ENCODE measurements at places on chromosomes 7 and 10. TPM values are rescaled to one million over a fixed set of nuclear protein-coding genes. Genes with fewer than 3 reads are reported as not detected.

- no peak for DNase-seq
These were observed 31.3 kb upstream of the RNF32 start for GRCh38 chr7:156609010-156609877.

DNA sequence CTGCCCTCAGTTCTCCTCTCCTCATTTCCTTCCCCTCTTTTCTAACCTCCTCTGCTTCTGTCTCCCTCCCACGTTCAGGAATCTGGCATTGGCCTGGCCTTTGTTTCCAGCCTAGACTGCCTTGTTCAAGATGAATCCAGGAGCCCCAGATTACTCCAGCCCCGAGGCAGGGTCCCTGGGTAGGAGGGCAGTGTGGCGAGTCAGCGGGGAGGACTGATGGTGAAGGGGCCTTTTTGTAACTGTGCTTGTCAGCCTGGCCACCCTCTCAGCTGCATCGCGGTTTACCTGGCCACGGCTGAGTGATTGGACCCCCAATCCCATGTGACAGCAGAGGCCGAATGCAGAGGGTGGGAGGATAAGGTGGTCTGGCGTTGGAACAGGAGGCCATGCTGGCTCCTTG lies 96.1 kb upstream of the SHH start:
- DNase-seq: no peak

DNA sequence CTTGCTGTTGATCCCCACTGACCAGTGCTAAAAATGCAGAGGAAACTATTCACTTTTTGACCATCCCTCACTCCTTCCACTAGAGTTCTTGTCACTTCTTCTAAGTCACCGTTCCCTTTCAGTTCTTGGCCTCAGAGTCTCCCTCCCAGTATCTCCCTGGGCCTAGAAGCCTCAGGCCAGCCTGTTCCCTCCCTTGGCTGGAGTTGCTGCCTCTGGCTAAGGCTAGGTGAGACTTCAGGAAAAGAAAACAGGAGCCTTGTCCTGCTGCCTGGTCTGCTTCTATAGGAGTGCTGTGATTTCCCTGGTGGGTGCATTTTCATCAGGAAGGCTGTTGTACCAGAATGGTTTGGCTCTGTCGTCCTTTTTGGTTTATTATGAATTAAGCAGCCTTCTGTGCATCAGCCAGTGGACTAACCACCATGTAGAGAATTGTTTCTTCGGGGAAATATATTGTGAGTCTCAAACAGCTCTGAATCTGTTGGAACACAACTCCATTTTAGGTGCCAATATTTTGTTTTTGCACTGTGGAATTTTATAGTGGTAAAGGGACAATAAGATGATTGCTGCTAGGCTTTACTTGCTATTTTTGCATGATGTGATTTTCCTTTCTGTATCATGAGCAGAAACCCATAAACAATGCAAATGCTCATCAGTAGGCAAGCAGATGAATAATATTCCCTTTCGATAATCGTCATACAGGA lies 233.4 kb upstream of the FZD1 start:
- no peak for DNase-seq

- no peak for DNase-seq
These were observed 173.9 kb upstream of the SLC25A13 start for GRCh38 chr7:96495751-96496216.

COMTD1 gene
- total RNA-seq: 29.0 TPM

GRCh38 chr10:91907033-91907594 lies 2.2 kb downstream of the FGFBP3 start:
- no peak for DNase-seq

NPC1L1 gene
- 0.19 TPM for total RNA-seq

ADAM12 gene
- total RNA-seq: 0.27 TPM

TACC2 gene
- total RNA-seq: 400 TPM

PTPN20 gene
- total RNA-seq: 13.0 TPM

AZGP1 gene
- 85.5 TPM for total RNA-seq

DRGX gene
- not detected for total RNA-seq

SEMA3D gene
- 1.8 TPM for total RNA-seq

GRCh38 chr10:104034401-104035193 lies 51.1 kb downstream of the COL17A1 start:
- DNase-seq: no peak

PTPRE gene
- 13.8 TPM for total RNA-seq

PSD gene
- 0.93 TPM for total RNA-seq

DNA sequence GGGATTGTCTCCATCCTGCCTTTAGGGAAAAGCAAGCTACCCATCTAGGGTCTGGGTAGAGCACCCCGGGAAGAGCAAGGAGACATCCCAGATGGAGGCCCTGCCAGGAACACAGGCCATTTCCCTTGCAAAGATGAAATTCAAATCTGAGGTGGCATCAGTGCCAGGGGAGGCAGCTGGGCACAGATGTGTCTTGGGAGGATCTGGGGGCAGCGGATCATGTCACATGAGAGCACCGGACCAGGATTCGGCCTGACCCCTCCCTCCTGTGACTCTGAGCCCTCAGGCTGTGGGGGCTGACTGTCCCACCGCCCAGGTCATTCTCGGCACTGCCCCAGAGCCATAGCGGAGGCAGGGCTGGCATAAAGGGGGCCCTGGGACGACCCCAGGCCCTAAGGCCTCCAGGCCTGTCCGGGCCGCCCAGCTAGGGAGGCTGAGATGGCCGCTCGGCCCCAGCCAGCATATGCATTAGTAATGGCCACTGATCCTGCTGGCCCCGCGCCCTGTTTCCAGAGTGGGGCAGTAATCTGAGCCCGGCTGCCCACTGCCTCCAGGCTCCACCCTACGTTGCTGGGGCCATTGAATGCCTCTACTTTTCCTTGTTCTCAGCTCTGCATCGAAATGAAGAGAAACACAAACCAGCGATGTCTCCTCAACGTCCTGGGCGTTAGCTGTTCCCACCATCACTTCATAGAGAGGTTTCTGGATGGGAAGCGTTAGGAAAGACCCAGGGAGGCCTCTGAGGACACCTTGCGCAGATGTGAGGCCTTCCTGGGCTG lies 148.5 kb downstream of the UBE2H start:
- DNase-seq: no peak

GRCh38 chr7:44531421-44532380 lies 9.4 kb downstream of the NPC1L1 start:
- no peak for DNase-seq

DKK1 gene
- not detected for total RNA-seq

DNA sequence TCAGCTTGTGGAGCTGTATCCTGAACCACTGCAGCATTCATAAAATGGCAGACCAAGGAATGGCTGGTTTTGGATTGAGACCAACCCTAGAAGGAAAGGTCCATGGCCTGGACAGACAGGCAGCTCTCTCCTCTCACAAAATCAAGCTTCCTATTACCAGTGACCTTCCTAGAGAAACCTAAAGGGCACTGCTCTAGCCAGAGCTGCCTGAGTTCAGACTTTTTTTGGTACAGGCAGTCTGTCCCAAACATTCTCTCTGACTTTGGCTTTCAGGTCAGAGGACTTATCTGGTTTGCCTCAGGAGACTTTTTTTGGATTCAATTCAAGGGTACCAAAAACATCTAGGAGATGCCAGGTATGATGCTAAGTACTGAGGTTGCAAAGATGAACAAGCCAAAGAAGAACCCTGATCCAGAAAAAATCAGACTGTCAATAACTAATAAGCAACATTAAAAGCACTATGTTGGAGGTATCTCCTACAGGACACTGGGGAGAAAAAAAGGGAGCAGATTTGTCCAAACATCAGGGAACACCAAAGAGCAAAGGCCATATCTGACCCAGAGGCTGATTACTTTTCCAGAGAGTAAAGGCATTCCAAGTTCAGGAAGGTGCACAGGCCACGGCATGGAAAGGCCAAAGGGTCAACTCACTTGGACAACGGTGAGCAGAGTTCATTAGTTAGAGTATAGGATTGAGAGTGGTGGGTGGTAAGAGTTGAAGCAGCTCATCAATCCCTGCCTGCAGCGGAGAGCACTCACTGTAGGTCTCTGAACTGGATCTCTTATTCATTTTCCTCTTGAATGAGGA lies 169.0 kb downstream of the CPEB3 start:
- DNase-seq: no peak

GRCh38 chr7:158343526-158343925 lies 244.1 kb downstream of the PTPRN2 start:
- no peak for DNase-seq

- DNase-seq: no peak
These were observed 137.6 kb upstream of the PRSS1 start for GRCh38 chr7:142611566-142612236.

DNA sequence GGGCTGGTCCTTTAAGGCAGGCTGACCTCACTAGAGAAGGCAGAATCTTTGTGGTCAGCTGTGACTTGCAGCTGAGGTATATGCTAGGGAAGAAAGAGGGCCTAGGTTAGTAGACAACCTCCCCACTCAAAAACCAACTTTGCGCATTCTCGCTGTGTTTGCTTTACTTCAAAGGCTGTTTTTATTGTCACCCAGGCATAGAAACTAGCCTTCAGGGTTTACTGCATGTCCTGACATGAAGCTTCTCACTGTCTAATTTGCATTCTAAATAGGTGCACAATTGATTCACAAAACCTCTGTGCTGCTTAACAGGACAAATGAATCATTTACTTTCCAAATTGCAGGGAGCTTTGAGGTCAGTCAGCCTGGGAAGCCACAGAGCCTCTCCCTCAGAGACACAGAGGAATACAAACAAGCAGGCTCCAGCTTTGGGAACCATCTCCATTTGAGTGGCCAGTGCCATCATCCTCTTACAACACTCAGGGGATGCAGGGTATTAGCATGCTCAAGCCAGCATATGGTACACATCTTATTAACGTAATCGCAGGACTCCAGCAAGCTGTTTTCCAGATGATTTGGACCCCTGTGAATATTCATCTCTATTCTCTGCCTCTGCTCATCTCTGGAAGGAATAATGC lies 596.4 kb upstream of the GHITM start:
- no peak for DNase-seq

DNA sequence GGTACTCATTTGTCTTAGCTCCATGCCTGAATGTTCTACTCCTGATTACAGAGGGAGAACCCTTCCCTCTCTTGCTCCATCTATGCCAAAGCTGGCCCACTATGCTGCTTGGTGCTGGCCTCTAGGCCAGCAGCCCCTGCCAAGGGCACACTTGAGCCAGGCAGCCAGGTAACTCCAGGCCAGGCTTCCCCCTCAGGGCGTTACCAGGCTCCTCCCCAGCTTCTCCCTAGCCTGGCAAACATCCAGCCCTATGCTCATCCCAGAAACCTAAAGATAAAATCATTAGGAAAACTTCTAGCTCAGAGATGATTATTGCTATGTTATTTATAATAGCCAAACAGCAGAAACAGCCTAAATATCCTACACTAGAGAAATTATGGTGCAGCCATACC lies 103.7 kb downstream of the KCNMA1 start:
- no peak for DNase-seq

SLC25A40 gene
- 27.0 TPM for total RNA-seq

HIPK2 gene
- 127 TPM for total RNA-seq

DNA sequence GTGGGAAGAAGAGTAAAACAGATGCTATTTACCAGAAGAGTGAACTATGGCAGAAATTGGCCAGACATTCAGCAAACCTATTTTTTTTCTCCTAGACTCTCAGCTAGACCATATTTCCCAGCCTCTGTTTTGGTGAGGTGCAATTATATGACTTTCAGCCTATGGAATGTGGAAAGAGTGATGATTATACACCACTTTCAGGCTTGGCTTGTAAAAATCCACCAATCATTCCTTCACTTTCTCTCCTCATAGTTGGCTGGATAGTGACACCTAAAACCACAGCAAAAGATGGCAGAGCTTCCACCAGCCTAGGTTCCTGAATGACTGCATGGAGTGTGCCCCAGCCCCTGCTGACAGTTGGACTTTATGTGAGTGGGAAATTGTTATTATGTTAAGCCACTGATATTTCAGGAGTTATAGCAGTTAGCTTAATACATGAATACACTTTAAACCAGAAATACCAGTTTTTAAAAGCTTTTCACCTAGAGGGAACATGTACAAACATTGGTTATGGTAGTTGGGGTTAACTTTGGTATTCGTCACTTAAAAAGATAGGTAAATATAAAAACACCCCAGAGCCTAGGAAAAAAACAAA lies 19.1 kb upstream of the TNKS2 start:
- no peak for DNase-seq

- DNase-seq: peak; percentile 72
These were observed 2.6 kb upstream of the PCBD1 start for GRCh38 chr10:70890917-70891431.

MINDY3 gene
- 22.5 TPM for total RNA-seq

DNA sequence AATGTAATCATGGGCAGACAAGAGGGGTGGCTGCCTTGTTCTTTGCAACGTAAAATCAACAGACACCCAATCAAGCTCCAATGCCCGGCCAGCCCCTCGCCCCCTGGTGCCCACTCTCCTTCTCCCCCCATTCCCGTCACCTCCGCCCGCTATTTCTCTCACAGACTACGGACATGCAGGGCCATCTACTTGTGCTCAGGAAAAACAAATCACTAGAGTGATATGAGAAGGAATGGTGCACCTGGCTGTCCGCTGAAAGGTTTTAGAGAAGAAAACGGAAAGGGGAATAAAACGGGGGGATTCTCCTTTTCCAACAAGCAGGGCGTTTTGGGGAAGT lies 396 bp downstream of the GRM8 start:
- no peak for DNase-seq

ZNRF2 gene
- 10.9 TPM for total RNA-seq

DNA sequence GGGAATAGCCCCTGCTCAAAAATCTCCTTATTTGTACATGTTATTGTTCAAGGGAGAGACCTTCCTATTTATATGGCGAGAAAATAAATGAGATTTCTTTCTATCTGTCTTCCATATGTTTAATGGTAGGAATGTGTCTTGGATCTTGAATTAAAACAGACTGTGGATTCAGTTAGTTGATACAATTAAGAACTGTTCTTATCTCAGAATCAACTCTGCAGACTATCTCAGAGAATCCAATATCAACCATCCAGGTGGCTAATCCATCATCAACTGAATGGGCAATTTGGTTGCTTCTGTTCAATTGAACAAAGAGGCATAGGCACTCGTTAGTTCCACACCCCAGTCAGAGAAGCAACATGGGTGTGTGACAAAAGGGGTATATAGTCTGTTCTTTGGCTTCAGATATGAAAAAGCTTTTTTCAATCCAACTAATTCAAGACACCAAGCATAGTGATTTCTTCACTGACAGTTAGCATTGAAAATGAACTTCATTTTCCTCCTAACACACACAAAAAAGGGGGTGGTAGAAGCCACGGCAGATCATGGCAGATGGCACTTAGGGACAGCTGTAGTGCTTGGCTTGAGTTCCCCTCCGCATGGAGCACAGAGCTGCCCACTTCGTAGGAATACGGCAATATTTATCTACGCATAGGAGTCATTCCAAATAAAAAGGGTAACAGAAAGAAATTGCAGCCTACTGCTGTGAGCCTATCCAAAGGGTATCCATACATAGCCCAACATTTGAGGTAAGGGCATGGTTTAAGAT lies 135.9 kb downstream of the KIAA1217 start:
- no peak for DNase-seq
